ENCODE measurements at places on chromosomes 13 and 19. TPM values are rescaled to one million over a fixed set of nuclear protein-coding genes. Genes with fewer than 3 reads are reported as not detected.

Gene HSD17B14
- not detected for total RNA-seq

Gene APC2
- total RNA-seq = 0.11 TPM

Gene LAIR1
- total RNA-seq = not detected

Gene CEACAM8
- not detected for total RNA-seq

Gene TMEM238
- total RNA-seq = 0.32 TPM

Gene ARMC6
- 68.3 TPM for total RNA-seq

Gene PLIN4
- total RNA-seq = not detected

Gene AP1M2
- total RNA-seq = not detected

Gene ACER1
- total RNA-seq = not detected

Gene STK11
- total RNA-seq = 70.6 TPM

Gene IGFL2
- total RNA-seq = not detected

Gene OSCAR
- total RNA-seq = 1.5 TPM

Gene ZNF560
- total RNA-seq = not detected

Gene PLPPR2
- total RNA-seq = 25.1 TPM

Gene ZNF613
- 6.2 TPM for total RNA-seq

Gene GRK1
- total RNA-seq = not detected

Gene PDE4C
- 0.17 TPM for total RNA-seq

Gene NTF4
- total RNA-seq = not detected

Gene CRLF1
- total RNA-seq = 0.86 TPM

Gene ZNF536
- total RNA-seq = not detected
